ENCODE measurements at places on chromosomes 6 and 20.

DNA sequence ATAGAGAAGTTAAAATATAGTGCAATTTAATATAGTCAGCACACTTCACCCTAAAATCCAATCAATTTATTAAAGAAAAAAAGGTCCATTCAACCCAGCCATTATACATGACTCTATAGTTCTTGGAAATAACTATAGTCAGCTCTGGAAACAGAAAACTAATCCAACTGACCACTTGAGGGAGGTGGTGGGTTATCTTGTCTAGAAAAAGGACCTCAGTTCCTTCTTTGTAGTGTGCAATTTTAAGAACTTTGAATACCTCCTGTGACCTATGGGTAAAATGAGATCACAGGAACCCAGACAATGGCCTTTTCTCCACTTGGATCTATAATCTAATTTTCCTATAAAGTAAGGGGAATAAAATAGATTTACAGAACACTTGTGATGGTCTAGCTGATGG is 163.6 kb upstream of the CENPW start:
- no peak for DNase-seq

GRCh38 chr6:151911401-151911800 is 103.9 kb downstream of the ESR1 start:
- no peak for DNase-seq

DNA sequence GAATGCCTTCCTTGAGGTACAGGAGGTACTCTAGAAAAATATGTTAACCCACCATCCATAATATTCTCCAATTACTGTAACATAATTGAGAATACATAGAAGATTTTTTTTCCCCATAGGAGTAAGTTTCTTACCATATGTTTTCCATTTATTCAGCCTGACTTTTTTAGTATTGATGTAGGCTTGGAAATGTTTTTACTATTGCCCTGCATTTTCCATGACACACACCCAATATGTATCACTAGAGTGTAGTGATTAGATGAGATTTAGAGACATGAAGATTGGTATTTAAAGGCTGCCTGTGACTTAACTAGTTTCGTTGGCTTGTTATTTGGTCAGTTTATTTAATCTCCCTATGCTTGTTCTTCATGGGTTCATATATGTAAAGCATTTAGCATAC is 39.5 kb downstream of the KCNQ5 start:
- no peak for DNase-seq

GRCh38 chr6:55617272-55617671 is 38.3 kb upstream of the HMGCLL1 start:
- DNase-seq, result no peak

DNA sequence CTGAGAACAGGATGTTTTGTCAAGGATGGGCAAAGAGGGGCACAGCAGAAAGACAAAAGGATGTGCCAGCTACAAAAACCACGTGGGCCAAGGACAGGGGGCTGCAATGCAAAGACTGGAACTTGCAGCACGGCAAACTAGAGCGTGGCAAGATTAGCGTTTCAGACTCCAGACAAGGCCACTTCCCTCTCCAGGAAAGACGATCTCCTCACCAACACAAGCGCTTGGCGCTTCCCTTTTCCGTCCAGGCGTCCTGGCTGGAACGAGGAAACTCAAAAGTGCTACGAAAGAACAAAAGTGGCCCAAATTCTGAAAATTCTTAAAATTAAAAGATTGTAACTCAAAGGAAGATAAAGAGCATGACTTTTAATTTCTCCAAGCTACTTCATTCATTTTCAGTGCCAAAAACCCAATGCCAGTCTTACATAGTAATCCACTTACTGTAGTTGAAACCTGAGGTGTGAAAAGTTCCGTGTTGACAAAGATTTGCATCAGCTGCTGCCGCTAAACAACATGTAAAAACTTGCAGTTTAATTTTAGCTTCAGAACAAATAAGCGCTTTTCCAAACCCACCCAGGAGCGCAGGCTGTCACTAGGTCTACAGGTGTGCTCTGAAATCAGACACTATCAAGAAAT is 207.1 kb upstream of the RREB1 start:
- DNase-seq, result no peak

DNA sequence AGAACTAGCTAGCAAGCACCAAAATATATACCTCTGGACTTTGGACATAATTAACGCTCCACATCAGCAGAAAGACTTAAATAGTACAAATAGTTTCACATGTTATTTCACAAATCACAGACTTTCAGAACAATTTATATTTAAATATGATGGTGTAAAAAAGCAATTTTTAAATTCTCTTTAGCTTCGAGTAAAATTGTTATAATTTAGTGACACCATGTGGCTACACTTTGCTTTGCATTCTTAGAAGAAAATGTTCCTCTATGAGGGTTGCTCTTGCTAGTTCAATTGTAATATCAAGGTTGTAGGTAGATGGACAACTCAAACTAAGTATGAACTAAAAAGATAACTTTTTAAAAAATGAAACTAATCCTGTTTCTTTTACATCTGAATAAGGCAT is 69.0 kb downstream of the BTBD9 start:
- no peak for DNase-seq

- no peak for DNase-seq
Observed at GRCh38 chr6:169243186-169243585, 10.5 kb downstream of the THBS2 start.

- DNase-seq, result no peak
Observed at GRCh38 chr20:63094767-63095499, 88.2 kb upstream of the BHLHE23 start.

- DNase-seq, result no peak
Observed at GRCh38 chr6:165702669-165703068, 39.6 kb upstream of the PDE10A start.

Measured in NCI-H524 treated with DMSO at 0.1 percent for 48 hours (cell line).